ENCODE measurements at places on chromosomes 2 and 18.

DNA sequence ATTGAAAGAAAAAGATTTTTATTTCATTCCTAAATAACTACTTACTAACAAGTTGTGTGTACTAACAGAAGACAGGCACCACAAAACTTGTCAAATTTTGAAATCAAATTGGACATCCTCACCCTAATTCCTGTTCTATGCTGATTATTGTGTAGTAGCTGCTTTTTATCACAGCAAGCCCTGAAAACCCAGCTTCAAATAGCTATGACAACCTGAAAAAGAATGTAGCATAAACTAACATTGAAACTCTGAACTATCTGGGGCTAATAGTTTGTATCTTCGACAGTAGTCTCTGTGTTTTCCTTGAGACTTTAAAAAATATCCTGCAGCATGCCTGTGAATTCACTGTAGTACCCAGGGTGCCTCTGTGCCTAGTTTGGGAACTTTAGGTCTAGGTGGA, 122.6 kb downstream of the WDPCP start:
- no peak for DNase-seq

DNA sequence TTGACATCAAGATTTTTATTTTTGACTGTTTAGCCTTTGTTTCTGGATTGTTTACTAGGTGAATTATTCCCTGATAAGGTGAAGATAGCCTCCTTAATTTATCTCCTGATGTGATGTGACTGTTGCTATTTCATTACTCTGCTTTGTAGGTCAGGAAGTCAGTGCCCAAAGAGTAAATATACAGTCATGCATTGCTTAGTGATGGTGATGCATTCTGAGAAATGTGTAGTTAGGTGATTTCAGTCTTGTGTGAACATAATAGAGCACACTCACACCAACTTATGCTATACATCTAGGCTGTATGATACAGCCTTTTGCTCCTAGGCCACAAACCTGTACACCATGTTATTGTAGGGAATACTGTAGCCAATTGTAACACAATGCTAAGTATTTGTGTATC, 102.4 kb upstream of the THUMPD2 start:
- no peak for DNase-seq

DNA sequence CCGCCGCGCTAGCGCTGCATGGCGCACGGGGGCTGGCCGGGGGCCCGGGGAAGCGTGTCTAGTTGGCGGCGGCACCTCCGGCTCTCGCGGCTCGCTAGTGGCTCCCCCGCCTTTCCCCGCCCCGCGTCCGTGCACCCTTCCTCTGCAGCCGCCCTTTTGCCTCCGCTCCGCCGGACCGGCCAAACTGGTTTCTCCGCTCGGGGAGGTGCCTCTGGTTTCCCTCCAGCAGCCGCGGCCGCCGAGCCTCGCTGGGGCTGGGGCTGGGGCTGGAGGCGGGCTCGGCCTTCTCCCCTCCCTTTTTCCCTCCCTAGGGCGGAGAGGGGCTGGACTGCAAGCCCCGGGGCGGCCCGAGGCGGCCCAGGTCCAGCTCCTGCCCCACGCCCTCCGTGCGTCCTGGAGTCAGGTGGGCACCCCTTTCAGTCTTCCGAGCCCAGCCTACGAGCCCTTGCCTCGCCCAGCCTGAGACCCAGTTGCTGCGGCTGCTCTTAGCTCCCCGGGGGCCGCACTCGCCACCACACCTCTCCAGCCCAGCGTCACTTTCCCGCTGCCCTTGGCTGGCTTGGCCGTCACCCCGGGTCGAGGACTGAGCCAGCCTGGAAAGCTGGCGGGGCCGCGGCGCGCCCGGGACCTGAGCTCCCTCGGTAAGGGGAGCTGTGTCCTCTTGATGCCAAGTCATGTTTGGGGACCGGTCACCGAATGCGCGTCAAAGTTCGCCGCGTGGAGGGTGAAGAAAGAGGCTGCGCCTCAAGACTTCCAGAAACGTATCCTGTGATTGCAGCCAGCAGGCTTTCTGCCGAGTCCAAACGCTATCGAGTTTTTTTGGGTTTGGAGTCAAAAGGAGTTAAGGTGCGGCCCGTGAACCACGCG, at the start of gene ATP8B1:
Gene ATP8B1, minus strand, starts transcription at position 213 of the 867 bp plus-strand sequence. CDS start 71,508 bp downstream, outside the sequence.
- DNase-seq: no peak

GRCh38 chr18:45467293-45467692, 148.0 kb upstream of the SLC14A2 start:
- no peak for DNase-seq

DNA sequence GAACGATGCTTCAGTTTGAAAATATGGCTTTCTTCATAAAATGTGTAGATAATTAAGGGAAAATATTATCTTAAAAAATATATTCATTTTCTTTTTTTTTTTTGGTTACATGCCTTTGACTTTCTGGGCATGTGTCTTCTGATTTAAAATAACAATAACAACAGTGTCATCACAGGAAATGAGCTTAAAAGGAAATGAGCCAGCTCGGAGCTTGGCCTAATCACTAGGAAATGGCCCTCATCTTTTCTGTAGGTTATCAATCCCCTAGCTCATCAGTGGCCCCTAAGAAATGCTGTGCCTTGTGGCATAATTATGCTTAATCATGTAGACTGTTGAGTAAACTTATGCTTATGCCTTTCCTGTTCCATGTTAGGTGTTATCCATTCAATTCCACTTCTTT, 141.8 kb upstream of the FHL2 start:
- DNase-seq: no peak

GRCh38 chr2:16169381-16169960, 229.1 kb downstream of the MYCN start:
- DNase-seq: no peak

DNA sequence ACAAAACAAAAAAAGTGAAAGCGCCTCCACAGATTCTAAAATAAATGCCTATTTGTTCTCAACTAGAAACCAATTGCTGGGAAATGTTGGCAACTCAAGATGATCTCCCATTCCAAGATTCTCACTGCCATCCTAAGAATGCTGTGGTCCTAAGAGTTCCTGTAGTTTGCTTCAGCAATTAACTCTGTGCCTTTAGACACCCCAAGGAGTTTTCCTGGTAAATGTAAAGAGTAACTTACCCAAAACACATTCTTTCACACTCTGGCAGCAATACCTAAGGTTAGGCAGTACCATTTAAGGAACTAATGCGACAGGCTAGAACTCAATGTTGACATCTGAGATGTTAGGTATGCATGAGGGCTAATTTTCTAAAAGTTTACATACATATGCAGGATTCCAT, 58.8 kb upstream of the TANK start:
- no peak for DNase-seq

DNA sequence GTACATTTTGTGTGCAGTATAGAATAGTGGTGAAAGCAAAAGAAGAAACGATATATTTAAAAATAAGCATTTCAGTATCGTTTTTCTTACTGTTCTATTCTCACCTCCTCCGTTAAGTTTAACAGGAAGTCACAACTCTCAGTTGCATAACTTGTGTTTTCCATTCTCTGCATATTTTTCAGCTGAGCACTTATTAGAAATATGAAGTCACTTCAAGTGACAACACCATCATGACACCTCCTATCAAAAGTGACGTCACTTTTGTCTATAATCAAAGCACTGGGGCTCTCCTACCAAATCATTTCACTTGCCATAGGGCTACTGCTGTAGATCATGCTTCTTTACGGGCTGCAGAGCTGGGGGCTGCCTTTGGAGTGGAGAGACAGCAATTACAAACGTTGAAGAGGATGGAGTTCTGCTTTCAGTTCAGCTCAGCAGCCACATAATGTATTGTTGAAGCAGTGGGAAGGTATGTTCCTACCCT, 36.3 kb downstream of the STAT4 start:
- peak; percentile 74 for DNase-seq

DNA sequence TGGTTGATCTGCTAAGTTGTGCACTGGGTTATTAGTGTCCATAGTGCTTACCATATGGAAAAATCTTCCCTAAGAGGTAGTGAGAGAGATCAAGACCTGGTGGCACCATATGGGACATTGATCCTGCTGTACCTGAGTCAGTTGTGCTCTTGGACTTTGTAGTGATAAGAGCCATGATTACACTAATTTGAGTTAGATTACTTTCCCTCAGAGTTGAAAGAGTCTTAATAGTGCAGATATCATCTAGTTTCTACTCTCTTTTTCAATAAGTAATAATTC, 114.2 kb downstream of the KCNE4 start:
- DNase-seq: no peak
